ENCODE measurements at places on chromosomes 3 and 15.

- no peak for DNase-seq
Observed at GRCh38 chr3:11944052-11944673, 60.0 kb upstream of the SYN2 start.

GRCh38 chr3:146493221-146493620 lies 23.9 kb upstream of the PLSCR2 start:
- DNase-seq: no peak

- DNase-seq: no peak
Observed at GRCh38 chr3:18526667-18527066, 101.5 kb upstream of the SATB1 start.

GRCh38 chr3:39443530-39443929 lies 23.9 kb upstream of the MOBP start:
- no peak for DNase-seq

- DNase-seq: no peak
Observed at GRCh38 chr15:63038926-63039673, 3.4 kb upstream of the TPM1 start.

- no peak for DNase-seq
Observed at GRCh38 chr3:137963463-137963862, 46.5 kb upstream of the CLDN18 start.

- no peak for DNase-seq
Observed at GRCh38 chr15:80949756-80950155, 39.9 kb downstream of the MESD start.

DNA sequence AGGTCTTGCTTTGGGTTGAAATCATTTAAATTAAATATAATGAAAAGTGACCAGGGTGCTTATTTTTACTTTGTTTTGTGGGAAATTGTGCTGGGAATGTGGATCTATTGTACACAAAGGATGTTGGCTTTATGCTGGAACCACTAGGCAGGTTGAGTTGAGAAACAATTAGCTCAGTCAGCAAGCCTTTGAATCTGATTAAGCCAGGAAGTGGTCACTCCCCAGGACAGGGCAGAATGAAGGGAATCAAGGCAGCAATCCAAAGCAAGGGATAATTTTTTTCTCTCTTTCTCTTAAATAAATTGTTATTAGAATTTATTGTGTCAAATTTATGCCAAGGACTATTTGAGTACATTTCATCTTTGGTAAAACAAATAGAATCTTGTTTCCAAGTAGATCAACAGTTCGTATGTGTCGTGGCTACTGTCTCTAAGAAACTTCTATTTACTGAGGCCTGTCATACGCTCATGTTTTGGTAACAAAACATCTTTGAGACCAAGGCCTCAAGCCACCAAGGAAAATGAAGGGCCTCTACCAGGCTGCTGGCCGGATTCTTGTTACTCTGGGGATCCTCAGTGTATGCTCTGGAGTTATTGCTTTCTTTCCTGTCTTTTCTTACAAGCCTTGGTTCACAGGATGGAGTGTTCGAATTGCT lies at the start of gene TMEM212:
TMEM212 (plus strand) TSS at position 486 of the 655 bp plus-strand sequence; CDS start at position 521, 35 bp downstream.
- no peak for DNase-seq

GRCh38 chr3:150227839-150228238 lies 180.3 kb upstream of the TSC22D2 start:
- DNase-seq: peak; percentile 38

GRCh38 chr15:89132611-89133507 lies 44.6 kb downstream of the ABHD2 start:
- no peak for DNase-seq

DNA sequence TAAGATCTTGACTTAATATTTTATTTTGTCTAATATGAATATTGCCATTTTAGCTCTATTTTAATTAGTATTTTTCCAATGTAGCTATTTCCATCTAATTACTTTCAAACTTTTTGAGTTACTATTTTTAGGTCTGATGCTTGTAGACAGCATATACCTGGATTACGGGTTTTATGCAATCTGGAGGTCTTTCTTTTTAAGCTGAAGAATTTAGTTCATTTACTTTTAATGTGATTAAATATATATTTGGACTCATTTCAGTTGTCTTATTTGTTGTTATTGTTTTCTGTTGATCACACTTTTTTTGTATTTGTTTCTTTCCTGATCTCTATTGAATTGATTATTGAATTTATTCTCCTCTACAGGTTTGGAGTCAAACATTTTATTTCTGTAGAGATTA lies 30.3 kb downstream of the THRB start:
- DNase-seq: no peak

DNA sequence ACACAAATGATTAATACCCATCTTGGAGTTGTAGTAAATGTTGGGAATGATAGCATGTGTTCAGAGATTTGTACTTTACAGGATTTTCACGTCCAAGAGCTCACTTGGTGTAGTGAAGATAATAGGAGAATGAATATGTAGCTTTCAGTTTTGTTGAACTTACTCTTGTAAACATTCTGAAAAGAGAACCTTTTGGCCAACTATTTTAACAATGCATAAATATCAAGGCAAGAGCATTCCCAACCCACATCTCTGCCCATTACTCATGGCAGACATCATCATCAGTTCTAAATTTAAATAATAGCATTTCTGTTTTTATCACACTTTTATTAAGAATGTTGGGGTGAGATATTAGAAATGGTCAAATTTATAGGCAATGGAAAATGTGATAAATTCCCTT lies 465.2 kb upstream of the TPRG1 start:
- DNase-seq: no peak

DNA sequence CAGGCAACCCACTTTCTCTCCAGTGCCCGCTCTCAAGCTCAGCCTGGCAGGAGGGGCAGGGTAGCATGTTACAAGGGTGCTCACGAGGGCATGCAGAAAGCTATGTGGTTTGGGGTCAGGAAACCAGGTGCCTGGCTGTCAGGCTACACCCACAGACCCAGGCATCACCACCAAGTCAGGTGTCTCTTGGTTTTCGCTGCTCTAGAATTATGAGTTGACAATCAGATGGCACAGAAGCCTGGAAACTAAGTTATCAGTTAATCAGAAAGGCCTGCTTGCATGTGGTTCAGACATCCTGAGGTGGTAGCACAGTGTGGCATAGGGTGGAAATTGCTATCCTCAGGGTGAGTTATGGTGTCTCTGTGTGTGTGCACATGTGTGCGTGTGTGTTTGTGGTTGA lies 16.2 kb upstream of the CCR9 start:
- DNase-seq: peak; percentile 71

DNA sequence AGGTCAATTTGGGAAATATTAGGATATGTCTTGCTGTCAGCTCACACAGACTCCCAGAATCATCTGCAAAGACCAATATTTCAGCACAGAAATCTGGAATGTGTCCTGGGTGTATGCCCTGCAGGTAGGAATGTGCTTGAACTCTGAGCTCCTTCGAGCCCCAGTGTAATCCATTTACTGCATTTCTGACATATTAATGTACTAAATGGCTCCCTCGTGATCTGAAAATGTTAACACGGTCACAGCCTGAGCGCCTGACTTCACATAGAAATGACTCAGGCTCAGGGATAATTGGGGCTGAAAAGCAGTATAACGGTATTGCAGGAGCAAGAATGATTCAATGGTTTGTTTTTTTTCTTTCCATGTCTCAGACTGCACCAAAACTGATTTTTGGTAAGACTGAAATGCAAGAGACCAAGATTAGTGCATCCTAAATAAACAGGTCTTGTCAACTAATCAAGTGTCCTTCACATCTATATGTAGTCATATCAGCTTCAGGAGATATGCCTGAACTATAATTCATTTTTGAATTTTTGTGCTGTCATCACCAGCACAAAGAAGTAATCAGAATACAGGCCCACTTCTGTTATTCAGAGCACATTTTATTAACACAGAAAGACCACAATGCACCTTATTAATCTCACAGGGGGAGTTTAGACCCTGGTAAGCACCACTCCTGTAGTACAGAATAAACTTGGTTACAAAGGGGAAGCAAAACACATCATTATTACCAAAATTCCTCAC lies 49.8 kb downstream of the DCLK3 start:
- DNase-seq: no peak

DNA sequence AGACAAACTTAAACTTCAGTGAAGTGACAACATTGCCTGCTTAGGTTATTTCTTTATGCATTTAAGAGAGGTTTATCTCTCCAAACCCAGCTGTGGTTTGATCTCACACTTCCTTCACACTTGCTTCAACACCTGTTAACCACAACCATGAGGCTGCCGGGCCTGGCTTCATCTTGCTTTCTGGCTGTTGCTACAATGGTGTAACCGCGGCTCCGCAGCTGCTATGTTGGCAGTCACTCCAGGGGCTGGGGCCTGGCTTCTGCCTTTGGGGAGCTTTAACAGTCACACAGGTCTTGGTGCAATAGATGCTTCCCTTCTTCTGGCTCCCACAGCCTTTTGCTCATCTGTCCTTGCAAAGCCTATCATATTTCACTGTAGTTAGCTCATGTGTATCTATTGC lies 72.9 kb upstream of the MNS1 start:
- DNase-seq: peak; percentile 25

DNA sequence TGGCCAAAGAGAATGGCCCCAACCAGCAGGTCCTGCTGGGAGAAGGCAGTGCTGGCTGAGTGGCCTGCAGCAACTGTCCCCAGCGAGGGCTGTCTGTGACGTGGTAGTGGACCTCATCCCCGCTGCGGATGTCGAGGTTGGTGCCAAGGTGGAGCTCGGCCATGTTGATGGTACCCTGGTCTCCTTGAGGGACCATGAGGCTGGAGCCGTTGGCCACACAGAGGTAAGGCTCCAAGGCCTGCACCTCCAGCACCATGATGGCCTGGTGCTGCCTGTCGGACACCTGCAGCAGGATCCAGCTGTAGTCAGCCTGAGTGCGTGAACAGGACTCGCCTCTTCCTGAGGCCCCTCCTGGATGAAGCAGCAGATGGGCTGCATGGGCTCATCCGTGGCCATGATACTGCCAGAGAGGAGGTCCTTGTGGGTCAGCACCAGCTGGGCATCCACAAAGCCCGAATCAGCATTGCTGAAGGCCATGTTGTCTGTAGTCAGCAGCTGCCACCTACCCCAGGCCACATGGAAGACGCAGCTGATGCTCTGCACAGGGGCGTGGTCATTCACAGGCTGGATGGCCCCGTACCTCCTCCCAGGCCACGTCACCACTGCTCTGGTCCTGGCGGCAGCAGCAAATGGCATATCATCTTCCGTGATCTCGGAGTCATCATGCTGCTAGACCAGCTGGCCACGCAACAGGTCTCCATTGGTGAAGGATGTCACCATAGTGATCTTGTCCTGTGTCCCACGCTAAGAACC lies 167.5 kb downstream of the GOLGA6L4 start:
- no peak for DNase-seq

DNA sequence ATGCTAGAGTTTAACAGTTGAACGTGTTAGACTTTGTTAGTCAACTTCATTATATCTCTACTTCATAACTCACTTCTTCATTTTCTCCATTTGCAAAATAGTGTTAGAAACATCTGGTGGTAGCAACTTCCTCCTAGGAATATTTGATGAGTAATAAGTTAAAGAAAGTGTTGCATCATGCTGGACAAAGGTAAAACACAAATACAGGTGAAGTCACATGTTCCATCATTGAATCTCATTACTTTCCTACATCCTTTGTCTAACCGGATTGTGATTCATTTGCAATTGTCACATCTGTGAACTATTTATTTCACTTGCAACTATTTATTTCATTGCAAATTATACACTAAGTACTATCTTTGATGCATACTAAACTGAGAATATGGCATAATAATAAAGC lies 186.5 kb downstream of the TUSC7 start:
- DNase-seq: no peak

GRCh38 chr3:126711121-126711760 lies 7.2 kb downstream of the CHCHD6 start:
- no peak for DNase-seq

DNA sequence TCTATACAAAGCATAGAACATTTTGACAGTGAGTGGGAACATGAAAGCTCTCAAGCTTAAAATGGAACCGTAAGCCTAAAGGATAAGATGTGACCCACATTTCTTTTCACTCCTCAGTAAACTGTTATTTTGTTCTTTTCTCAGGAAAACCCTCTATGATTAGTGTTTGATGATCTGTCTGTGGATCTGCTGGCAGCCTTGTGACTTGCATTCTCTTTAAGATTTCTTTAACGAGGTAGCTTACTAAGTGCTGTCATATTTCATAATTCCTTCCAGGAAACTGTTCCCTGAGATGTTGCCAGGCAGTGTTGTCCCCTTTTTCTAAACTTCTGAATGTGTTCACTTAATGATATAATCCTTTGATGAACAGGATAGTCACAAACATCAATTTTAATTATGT lies 167.6 kb downstream of the PYDC2 start:
- no peak for DNase-seq

- DNase-seq: no peak
Observed at GRCh38 chr3:10619989-10620832, 114.8 kb upstream of the ATP2B2 start.

GRCh38 chr3:127734754-127735473 lies 62.2 kb downstream of the ABTB1 start:
- DNase-seq: no peak

DNA sequence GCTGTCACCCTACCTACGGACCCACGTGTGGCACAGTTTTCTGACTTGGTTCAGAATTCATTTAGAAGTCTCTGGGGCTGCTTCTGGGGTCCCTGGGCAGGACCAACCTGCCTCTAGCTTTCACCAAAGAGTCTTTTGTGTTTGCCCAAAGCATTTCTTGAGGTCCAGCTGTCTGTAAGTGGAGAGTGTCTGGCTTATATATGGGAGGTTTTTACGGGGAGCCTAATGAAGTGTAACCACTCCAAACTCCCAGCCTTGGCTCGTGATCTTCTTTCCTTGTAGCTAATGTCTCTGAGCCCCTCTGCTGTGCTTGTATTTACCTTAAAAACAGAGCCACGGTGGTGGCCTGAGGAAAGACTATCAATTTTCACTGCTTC lies 109.0 kb upstream of the CTDSPL start:
- no peak for DNase-seq

- DNase-seq: no peak
Observed at GRCh38 chr3:127542441-127542952, 48.0 kb downstream of the TPRA1 start.

GRCh38 chr15:71080705-71081104 lies 34.6 kb upstream of the THSD4 start:
- no peak for DNase-seq

DNA sequence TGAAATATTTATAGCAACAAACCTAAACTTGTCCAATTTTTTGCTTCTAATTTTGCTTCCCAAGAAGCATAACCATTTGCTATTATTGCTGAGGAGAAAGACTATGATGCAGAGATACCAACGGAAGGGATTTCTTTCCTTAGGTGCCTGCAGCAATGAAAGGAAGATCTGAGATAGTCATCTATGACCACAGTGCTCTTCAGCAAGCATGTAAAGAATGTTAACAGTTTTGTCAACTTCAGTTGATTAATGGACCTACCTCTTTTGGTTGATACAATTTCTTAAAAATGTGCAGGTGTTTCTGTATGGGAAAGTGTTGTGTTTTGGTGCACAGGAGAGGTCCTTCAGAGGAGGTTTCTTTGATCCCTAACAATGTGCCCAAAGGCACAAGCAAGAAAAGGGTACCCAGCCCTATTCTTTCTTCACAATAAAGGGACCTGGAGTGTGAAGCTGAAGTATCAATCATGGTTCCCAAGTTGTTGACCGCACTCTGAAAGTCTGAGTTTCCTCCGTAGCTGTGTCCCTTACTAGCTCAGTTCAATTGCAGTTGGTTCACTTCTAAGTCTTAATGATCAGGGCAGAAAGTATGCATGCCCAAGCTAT lies 307.7 kb upstream of the KCNH8 start:
- DNase-seq: no peak

Data from B cell (primary cell).